ENCODE measurements at places on chromosomes 1 and 21.

GRCh38 chr1:228685081-228685660 is 50.1 kb upstream of the RHOU start:
- no peak for DNase-seq

GRCh38 chr1:201268604-201269151 is 14.6 kb upstream of the PKP1 start:
- no peak for DNase-seq

GRCh38 chr1:220281159-220281574 is 8.9 kb upstream of the RAB3GAP2 start:
- no peak for DNase-seq

GRCh38 chr1:84619383-84620102 is 45.3 kb upstream of the CTBS start:
- DNase-seq, result no peak

GRCh38 chr21:22311741-22312462 is 1313.7 kb downstream of the NCAM2 start:
- DNase-seq, result no peak

- DNase-seq, result no peak
These were observed 10.3 kb upstream of the LMNA start for GRCh38 chr1:156104065-156104810.

GRCh38 chr1:232562855-232563510 is 67.0 kb downstream of the SIPA1L2 start:
- DNase-seq, result no peak

GRCh38 chr1:238281418-238281817 is 390.7 kb upstream of the ZP4 start:
- DNase-seq, result no peak

DNA sequence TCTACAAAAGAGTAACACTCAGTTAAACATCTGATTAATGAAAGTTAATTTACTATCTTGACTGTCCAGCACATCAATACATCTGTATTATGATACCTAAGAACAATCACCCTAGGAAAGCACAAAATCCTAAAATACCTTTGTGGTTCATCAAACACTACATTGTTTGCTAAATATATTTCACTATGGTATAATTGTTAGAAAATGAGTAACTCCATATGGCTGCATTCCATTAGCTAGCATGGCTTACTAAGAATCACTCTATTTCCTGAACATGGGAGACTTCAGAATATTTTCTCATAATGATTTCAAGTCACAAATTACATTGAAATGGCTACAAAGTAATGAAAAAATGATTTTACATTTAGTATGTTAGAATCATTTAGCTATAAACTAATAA is 12.5 kb downstream of the TRMT1L start:
- DNase-seq, result no peak

- no peak for DNase-seq
These were observed 58.4 kb downstream of the NTMT2 start for GRCh38 chr1:170204121-170204520.

DNA sequence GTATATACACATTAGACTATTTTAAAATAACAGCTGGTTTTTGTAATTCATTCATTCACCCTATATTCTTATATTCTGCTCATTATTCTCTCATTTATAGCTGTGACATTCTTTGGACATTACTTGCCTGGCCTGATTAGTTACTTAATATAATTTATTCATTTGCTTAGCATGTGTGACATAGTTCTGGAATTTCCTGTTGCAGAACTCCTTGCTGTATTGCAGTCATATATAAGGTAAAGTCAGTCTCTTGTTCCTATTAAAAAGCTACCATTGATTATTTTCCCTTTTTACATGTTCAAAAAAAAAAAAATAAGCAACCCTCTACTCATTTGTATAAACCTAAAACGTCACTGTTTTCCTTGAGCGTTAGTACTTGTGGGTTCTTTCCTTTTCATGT is 23.9 kb downstream of the GNAT2 start:
- no peak for DNase-seq

DNA sequence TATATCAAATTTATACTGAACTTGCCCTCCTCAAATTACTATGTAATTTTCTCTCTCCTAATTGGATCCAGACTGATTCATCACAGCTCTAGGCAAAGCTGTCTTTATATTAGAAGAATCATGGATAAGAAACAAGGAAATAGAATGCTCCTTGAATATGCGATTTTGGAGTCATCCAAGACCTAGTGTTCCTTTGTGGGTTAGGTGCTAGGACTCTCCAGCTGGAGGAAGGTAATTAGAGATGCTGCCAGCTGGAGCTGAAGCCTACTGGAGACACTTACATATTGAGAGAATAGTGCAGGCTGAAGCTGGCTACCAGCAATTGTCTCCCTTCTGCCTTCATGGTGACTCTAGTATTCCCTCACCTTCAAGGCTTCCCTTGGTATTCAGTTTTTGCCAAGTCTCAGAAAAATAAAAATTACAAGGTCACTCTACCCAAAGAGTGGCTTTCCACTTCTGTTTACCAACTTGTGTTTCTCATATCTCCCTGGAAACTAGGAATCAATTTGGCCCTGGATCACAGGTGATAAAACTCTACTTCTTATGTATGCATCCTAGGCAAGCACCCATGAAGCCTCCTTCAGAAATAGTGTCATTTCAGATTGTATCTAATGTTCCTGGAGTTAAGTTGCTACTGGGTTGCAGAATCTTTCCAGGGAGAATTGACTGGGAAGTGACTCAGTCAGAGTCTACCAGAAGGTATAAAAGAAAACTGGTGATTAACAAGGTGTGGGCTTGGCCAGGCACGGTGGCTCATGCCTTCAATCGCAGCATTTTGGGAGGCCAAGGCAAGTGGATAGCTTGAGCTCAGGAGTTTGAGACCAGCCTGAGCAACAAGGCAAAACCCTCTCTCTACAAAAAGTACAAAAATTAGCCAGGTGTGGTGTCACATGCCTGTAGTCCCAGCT is 24.4 kb upstream of the DOCK7 start:
- DNase-seq, result no peak

DNA sequence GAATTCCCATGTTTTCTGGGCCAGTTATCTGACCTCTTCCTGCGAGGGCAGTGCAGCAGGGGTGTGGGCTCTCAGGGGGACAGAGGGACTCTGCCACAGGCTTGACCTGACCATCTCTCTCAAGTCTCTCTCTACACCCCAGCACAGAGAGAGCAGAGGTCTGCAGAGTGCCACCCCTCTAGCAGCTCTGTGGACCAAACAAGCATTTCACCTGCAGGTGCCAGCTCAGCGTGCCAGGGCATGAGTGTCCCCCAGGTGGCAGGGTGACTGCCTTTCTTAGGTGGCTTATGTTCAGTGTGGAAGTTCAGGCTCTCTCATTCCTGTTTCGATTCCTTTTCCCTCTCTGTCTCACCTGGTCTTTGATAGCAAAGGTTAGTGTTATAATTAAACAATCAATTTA is 191.3 kb downstream of the CACNA1E start:
- no peak for DNase-seq

GRCh38 chr1:25614501-25615171 is 2.0 kb upstream of the MAN1C1 start:
- no peak for DNase-seq

All from CMK (cell line).